Activated CD4-positive, alpha-beta T cell treated with anti-CD3 and anti-CD28 coated beads for 36 hours (primary cell): ENCODE measurements at places on chromosomes 7 and 10.

DNA sequence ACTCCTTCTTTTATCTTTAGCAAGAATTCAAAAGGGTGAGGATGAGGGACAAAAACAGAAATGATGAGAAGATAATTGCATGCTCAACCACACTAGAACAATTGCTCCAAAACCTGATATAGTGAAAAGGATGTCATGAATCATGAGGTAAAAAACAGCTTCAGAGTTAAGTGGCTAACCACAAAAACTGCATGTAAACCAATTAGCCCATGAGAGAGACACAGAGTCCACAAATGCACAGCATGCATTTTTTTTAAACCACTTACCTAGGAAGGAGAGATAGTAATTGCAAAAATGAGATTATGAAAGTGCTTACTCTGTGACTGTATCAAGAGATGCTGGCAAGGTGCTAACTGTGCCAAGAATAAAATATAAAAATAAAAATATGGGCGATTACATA, 132.9 kb downstream of the MBL2 start:
- no peak for DNase-seq

- no peak for DNase-seq
Measured at GRCh38 chr7:150824379-150825177, 24.0 kb downstream of the TMEM176A start.

DNA sequence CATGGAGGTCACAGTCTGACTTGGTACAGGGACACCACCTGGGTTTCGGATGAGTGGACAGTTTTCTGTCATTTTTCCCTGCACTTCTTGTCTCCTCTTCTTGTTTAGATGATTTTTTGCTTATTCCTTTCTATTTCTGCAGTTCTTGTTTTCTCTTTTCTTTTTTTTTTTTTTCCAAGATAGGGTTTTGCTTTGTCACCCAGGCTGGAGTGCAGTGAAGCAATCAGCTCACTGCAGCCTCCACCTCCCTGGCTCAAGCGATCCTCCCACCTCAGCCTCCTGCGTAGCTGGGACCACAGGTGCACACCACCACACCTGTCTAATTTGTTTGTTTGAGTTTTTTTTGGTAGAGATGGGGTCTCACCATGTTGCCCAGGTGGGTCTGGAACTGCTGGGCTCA, 49.7 kb upstream of the RASGEF1A start:
- no peak for DNase-seq

- no peak for DNase-seq
Measured at GRCh38 chr10:93054486-93054885, 6.1 kb upstream of the CYP26C1 start.

- peak; percentile 53 for DNase-seq
Measured at GRCh38 chr10:79413196-79413595, 32.2 kb downstream of the ZCCHC24 start.

DNA sequence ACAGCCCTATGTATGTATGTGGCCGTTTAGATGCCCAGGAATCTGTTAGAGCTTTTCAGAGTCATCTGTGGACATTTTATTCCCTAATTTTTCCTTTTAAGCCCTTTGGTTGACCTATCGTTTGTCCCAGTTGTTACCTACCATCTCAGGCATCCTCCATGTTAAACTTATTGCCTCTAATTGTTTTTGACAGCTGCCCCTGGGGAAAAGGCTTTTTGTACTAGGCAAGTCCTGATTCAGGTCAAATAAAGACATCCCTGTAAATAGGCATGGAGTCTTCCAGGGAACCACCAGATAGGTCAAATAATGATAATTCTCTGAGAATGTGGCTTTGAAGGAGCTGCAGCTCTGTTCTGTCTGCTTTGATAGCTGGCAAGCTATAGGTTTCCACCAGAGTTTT, 87.7 kb upstream of the CYP26C1 start:
- no peak for DNase-seq

GRCh38 chr7:2849941-2850766, 6.0 kb upstream of the GNA12 start:
- DNase-seq = no peak

GRCh38 chr7:113083816-113084495, 2.7 kb downstream of the GPR85 start:
- DNase-seq = no peak

DNA sequence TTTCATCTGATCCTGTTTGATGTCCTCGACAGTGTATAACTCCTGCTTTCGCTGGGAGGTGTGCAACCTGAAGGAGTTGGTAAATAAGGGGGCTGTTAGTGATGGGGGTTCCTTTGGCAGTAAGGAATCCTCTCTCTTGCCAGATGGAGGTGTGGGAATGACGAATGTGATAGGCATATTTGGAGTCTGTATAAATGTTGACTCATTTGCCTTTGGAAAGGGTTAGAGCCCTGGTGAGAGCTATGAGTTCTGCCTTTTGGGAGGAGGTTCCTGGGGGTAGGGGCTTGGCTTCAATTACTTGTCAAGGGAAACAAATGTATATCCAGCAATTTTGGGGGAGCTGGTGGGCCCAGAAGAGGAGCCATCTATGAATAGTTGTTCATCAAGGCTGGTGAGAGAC, 11.4 kb upstream of the CHST3 start:
- DNase-seq = no peak

- no peak for DNase-seq
Measured at GRCh38 chr7:559396-559705, 39.7 kb upstream of the PDGFA start.

DNA sequence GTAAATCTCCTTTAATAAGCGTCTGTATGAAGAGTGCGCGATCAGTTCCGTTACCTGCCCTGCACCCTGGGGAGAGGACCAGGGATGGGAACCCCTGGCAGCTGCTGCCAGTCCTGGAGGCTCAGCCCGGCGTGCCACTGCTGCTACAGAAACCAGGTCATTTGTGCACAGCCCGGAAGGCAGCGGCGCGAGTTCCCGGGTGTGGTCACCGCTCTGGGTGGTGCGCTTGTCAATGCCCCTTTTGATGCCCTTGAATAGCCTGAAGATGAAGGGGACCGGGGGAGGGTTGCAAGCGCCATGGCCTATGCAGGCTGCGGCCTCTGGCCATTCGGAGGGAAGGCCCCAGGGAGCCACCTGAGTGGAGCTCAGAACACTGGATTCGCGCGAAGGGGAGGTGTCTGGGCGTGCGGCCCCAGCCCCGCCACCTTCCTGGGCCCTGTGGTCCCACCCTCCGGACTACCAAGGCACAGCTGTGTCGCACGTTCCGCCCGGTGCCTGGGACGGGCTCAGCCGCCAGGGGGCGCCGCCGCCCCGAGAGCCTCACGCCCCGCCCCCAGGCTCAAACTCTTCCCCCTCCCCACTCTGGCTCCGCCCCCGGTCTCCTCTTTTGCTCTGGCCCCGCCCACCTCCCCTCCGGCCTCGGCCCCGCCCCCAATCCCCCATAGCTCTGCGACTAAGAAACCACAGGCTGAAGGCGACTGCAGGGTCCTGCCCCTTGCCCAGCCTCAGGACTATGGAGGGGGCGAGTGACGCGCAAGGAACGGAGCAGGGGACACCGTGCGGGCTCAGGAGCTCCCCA, 16.5 kb downstream of the AP5Z1 start:
- peak; percentile 93 for DNase-seq

GRCh38 chr7:103914147-103914899, 75.1 kb downstream of the RELN start:
- DNase-seq = no peak

- DNase-seq = peak; percentile 40
Measured at GRCh38 chr7:36851382-36851781, 127.1 kb upstream of the AOAH start.

DNA sequence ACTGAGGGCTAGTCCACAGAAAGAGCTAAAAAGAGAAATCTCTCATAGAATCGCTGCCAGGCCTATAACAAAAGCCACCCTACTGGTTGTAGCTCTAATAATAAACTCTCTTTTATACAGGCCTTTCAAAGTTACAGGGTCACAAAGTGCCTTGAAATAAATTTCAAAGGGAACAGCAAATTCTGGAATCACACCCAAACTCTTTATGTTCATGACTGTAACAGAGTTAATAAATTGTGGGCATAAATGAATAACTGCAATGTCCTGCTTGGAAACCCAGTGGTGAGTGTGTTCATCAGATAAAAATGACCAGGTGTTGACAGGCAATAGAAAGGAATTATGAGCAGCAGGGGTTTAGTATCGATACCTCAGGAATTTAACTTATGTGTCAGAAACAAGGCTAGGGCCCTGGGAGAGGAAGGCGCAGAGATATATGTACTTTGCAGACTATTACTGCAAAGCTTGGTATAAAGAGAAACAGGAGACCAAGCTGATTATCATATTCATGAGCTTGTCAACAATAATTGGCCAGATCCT, 9.3 kb downstream of the CDC14C start:
- DNase-seq = no peak

DNA sequence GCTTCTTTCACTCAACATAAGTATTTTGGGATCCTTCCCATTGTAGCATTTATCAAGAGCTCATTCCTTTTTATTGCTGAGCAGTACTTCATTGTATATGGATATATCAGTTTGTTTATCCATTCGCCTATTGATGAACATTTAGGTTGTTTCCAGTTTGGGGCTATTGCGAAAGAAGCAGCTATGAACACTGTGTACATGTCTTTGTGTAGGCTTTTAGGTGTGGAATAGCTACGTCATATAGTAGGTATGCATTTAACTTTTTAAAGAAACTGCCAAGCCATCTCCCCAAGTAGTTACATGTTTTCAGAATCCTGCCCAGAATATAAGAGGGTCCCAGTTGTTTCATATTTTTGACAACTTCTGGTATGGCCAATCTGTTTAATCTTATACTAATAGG, 468.1 kb downstream of the IPMK start:
- no peak for DNase-seq

- DNase-seq = no peak
Measured at GRCh38 chr7:71272509-71273490, 140.9 kb downstream of the GALNT17 start.

- no peak for DNase-seq
Measured at GRCh38 chr7:73397521-73398281, 35.9 kb upstream of the FZD9 start.

DNA sequence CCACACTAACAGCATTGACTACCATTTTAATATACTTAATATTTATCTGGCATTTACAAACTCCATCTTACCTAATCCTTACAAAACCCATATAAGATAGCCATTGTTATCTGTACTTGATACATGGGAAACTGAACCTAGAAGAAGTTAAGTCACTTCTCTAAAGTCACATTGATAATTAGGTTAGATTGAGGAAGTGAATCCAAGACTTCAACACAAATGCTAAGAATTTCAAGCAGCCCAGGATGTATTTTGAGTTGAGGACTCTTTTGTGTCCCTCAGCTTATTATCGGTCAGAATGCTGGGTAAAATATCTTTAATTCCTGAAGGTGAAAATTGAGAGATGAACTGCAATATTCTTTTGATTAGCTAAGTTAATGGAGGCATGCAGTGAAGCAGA, 465.5 kb downstream of the PHTF2 start:
- no peak for DNase-seq
